ENCODE measurements at places on chromosomes 11 and 22.

DNA sequence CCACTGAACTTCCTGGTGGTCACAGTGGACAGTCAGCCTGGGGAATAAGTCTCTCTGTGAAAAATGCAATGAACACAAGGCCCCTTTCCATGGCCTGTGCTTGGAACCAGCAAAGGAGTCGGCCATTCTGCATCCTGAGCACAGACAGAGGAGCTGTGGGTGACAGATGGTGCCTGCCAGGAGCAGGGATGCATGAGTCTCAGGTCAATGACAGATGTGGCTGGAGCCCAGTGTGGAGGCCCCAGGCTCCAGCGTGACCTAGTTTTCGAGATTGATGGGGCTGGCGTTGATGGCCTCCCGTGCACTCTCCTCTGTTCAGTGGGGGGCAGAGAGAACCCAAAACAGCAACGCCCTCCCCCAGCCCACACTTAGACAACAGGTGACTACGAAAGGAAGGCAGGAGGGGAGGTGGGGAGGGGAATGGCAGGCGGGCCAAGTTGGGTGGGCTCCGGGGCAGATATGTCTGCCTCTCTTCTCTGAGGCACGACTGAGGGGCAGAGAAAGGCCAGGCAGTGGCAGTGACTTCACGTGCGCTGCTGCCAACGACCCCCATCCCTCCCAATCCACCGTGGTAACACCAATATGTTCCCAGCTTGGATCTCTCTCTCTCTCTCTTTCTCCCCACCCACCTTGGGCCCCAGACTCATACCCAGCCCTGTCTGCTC is 34.4 kb upstream of the CD5 start:
- no peak for DNase-seq

DNA sequence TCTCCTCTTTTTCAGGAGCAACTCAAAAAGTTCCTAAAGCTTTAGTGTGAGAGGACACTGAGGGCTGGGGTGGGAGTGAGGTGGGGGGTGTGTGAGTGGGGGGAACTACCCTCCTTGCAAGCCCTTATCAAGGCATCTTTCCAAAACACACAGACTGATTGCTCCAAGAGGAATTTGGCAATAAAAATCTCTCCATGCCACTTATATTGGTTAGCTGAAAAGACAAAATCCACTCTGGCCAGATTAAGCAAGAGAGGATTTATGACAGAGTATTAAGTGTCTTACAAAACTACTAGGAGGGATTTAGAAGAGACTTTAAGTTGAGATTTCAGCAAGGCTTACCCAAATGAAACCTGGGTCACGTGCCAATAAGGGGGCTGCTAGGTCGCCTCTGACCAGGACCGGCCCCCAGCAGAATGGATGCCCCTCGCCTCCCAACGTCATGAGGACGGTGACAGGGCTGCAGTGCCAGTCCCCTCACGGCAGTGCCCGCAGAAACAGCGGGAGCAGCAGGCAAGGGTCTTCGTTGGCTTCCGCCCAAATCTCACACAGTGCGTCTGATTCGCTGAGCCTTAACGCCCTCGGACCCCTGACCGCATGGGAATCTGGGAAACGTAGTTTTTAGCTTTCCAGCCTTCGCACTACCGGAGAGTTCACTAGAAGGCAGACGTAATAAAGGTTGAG is 22.1 kb upstream of the CTR9 start:
- no peak for DNase-seq

DNA sequence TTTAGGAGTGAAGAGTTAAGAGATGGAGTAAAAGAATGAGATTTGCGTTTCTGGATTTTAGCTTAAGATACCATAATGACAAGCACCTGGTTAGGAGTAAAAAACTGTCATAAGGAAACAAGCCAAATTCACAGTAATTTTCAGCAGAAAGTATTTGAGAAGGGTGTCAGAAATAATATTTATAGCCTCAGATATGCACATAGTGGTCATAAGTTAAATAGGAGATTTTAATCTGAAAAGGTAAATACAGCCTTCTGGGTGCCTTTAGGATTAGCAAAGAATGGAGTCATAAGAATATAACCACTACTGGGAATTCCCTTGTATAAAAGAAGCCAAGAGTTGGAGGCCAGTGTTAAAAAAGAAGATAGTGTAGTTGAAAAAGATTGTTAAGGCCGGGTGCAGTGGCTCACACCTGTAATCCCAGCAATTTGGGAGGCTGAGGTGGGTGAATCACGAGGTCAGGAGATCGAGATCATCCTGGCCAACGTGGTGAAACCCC is 160.1 kb downstream of the SWAP70 start:
- DNase-seq, result no peak

DNA sequence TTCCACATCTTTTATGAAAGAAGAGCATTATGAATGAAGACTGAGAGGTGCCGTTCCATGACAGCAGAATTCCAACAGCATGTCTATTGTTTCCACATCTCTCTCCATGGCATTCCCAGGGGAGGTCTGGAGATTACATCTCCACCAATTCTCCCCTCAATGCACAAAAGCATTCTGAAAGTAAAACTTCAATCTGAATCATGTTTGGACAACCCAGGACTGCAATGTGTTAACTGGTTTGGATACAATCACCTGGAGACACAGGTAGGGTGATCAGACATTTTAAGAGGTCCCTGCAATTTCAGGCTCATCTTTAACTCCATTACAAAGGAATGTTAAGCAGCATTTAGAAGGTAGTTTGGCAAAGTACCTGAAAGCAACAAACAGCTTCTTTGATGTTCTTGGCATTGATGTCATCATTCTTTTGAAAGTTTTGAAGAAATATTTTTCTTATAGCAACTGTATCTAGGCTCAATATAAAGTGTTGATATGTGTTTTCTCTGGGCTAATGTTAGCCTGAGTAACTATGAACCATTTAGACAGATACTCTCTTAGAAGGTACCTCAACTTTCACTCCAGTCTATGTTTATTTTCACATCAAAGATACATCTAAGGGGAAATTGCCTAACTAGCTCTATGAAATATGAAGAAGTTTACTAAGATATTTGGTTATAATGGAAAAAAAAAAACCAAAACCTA is 181.4 kb upstream of the MTMR2 start:
- no peak for DNase-seq

- DNase-seq, result no peak
These were observed 102.6 kb upstream of the SPON1 start for GRCh38 chr11:13859892-13860291.

GRCh38 chr11:121035780-121036179 is 11.9 kb downstream of the TBCEL start:
- DNase-seq, result no peak

GRCh38 chr11:118415739-118416068 is 14.3 kb downstream of the ATP5MG start:
- DNase-seq, result no peak

DNA sequence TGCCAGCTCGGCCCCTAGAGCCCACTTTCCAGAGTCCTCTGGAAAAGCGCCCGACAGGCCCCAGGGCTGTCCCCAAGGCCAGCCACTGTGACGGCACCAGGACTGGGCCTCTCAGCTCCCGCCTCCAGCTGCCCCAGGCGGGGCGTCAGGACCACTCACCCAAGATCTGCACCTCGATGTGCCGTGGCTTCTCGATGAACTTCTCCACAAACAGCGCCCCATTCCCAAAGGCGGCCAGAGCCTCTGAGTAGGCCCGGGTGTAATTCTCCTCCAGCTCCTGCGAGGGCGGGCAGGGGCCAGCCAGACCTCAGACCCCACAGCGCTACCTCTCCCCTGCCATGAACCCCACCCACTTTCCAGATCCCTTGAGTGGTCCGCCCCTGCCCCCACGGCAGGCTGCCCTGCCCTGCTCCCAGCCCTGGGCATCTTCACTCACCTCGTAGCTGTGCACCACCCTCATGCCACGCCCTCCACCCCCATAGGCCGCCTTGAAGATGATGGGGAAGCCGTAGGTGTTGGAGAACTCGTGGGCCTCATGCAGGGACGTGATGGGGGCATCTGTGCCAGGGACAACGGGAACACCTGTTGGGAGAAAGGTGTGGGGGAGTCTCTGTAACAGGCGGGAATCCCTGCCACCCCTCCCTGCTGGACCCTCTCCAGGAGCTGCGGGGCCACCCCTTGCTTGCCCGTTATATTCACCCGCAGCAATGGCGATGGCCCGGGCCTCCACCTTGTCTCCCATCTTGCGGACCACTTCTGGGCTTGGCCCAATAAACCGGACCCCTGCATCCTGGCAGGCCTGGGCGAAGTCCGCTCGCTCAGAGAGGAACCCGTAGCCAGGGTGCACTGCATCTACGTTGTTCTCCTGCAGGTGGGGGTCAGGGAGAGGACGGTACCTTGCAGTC is 14.0 kb downstream of the LRFN4 start:
- no peak for DNase-seq

- DNase-seq, result no peak
These were observed 25.4 kb downstream of the TAF1D start for GRCh38 chr11:93715797-93716396.

- no peak for DNase-seq
These were observed 6.8 kb downstream of the QSER1 start for GRCh38 chr11:32899438-32899837.

GRCh38 chr11:73324116-73324515 is 16.0 kb downstream of the ARHGEF17 start:
- no peak for DNase-seq

- no peak for DNase-seq
These were observed 4.6 kb upstream of the VSIG10L2 start for GRCh38 chr11:125941267-125941618.

DNA sequence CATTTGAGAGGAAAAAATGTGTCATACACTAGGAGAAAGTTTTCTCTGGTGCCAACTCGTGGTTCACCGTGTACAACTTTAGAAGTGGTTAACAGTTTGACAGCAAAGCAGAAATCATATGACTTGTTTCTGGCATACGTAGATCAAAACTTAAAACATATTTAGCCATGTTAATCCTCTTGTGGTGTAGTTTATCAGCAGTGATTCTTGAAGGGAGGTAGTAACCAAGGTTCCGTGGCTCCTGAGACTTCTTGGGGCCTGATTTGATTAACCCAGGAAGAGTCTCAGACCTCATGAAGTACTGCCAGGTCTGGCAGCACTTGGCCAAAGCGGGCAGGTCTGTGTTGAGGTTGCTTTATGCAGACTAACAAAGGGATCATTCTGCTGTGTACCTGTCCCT is 40.5 kb downstream of the SREBF2 start:
- peak; percentile 68 for DNase-seq

- no peak for DNase-seq
These were observed 3.9 kb upstream of the MYBPC3 start for GRCh38 chr11:47356129-47356997.

- DNase-seq, result no peak
These were observed 650 bp upstream of the NUP50 start for GRCh38 chr22:45163099-45163450.

- DNase-seq, result no peak
These were observed 107.2 kb downstream of the SCN3B start for GRCh38 chr11:123547180-123547579.

- no peak for DNase-seq
These were observed 13.4 kb downstream of the OR51B4 start for GRCh38 chr11:5288108-5288905.

GRCh38 chr11:121113611-121114010 is 12.6 kb downstream of the TECTA start:
- DNase-seq, result no peak

DNA sequence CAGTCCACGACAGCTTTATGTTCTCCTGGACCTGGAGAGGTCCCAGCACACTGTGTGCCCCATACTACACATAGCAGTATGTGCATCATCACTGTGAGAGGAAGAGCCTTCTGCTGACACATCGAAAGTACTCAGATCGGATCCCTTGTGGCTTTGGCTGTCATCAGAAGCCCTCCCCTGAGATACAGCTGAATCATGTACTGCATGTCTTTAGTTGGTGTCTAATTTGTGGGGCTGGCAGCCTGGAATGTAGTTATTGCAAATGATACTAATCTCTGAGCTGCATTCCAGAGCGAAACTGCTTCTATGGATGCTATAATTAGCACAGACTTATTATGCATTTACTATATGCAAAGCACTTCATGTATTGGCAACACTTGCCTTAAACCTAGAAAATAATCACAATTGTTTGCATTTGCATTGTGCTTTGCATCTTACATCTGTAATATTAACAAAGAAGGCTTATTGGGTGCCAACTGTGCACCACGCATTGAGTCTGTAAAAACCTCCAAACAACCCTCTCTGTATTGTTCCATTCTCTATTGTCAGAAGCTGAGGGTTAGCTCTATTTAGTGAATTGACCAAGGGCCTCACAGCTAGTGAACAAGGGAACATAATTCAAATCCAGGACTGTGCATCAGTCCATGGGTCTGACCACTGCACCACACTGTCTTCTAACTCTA is 89.2 kb upstream of the CRTAM start:
- no peak for DNase-seq

GRCh38 chr11:75938543-75938942 is 123.5 kb downstream of the UVRAG start:
- DNase-seq, result no peak

DNA sequence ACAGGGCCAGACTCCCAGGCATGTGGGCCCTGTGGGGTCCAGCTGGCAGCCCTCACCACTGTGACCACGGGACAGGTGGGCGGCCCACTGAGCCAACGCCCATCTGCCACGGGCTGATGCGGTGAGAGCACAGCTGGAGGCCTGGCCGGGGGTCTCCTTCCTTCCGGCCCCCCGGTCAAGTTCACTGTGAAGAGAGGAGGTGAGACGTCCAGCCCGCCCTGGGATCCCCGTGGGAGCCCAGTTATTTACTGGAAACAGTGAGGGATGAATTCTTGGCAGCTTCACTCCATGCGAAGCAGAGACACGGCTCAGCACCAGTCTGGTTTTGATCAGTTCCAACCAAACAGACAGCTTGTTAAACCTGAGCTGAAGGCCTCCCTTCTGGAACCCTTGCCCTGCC is 38.7 kb downstream of the WNT11 start:
- no peak for DNase-seq

DNA sequence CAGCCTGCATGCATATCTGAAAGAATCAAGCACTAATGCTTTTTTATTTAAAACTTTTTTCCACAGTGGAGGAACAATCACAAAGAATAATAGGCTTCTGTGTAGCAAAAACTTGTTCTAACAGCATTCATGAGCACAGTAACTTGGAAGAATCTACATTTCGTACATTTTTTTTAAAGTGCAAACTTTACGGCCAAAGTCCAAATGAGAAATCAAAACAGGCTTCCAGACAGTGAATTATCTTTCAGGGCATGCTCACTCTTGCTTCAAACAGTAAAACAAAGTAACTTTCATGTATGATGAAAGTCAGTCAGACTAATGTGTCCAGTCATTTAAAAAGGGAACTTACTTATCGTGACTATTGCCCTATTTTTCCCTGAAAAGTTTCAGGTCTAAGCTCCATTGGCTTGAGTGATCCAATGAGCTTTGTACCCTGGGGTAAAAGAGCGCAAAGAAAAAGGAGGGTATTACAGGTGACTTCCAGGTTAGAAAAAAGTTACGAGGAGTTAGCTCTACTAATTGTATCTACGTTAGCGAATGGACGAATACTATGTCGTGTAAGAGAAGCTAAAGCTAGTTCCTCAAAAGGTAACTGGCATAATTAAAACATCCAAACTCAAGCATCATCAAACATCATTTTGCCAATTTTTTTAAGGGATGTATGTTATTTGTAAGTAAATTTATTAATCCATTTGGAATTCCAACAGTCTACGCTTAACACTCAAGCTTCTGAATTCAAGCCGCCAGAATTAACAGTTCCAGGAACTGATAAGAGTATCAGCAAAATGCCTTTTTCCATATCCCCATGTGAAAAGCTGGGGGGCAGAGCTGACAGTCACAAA is 1.7 kb downstream of the PICALM start:
- no peak for DNase-seq
